ENCODE measurements at places on chromosomes 13 and 19.

- peak; percentile 46 for DNase-seq
Measured at GRCh38 chr13:66618702-66619101, 611.4 kb downstream of the PCDH9 start.

DNA sequence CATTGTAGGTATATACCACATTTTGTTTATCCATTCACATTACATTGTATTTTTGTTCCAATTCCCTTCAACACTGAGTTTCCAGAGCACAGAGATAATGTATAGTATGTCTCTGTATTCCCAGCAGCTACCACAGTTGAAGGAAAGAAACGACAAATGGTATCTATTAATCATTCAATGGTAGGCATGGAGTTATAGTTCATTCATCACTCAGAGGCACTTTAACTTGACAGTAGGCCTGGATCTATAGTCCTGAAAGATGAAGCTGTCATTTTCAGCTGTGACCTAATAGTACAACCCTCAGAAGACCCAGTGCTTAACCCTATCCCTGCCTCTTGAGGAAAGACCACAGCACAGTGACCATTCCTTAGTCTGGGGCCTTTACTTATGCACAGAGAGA, 163.0 kb upstream of the TMTC4 start:
- DNase-seq: no peak

- DNase-seq: no peak
Measured at GRCh38 chr13:43546816-43547215, 240.0 kb downstream of the ENOX1 start.

GRCh38 chr13:28001837-28002473, 13.5 kb upstream of the URAD start:
- DNase-seq: no peak

- no peak for DNase-seq
Measured at GRCh38 chr13:52638666-52639328, 3.4 kb upstream of the HNRNPA1L2 start.

GRCh38 chr13:52399708-52400107, 6.3 kb downstream of the THSD1 start:
- peak; percentile 45 for DNase-seq

- DNase-seq: no peak
Measured at GRCh38 chr13:86581706-86582105, 782.5 kb upstream of the SLITRK6 start.

- DNase-seq: no peak
Measured at GRCh38 chr19:23241419-23241818, 8.8 kb downstream of the ZNF724 start.

- DNase-seq: no peak
Measured at GRCh38 chr19:14349426-14349825, 31.8 kb upstream of the ADGRE5 start.

DNA sequence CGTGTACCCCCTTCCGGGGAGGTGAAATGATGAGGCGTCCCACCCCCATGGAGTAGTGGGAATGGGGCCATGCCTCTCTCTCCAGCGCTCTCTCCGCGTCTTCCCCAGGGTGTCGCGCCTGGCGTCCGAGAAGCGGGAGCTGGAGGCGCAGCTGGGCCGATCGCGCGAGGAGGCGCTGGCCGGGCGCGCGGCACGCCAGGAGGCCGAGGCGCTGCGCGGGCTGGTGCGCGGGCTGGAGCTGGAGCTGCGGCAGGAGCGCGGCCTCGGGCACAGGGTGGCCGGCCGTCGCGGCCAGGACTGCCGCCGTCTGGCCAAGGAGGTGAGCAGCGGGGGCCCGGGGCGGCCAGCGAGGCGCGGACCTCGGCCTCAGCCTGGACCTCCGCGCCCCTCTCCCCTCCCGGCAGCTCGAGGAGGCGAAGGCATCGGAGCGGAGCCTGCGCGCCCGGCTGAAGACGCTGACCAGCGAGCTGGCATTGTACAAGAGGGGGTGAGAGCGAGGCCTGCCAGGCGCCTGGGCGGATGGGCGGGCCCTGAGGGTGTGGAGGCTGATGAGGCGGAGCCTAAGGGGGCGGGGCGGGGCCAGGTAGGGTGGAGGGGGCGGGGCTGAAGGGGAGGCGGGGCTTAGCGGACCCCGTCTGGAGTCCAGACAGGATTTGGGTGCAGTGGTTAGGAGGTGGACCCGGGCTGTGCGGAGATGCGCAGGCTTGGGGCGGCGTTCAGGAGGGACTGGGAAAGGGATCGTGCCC, 7.7 kb downstream of the PGLYRP1 start:
- DNase-seq: peak; percentile 40

GRCh38 chr19:54937926-54938325, 9.4 kb downstream of the NLRP7 start:
- no peak for DNase-seq

DNA sequence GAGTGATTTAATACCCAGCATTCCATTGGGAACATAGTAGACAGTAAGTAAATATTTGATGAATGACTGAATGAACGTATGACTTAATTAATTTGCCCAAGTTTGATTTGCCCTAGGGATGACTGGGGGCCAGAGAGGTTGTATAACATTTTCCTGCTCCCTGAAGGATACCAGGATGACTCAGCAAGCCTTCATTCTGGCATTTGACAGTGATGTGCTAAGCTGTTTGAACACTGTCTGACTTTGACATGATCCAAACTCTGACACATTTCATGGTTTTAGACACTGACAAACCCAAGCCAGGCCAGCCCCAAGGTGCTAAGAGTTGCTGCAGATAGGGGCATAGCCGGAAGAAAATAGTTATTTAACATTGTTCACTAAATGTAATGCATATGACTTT, 53.4 kb upstream of the KLF12 start:
- DNase-seq: peak; percentile 10

GRCh38 chr13:20332361-20333096, 100.4 kb upstream of the GJB6 start:
- DNase-seq: peak; percentile 48

GRCh38 chr13:111944171-111944583, 122.8 kb upstream of the SOX1 start:
- no peak for DNase-seq

GRCh38 chr13:27194895-27195764, 23.5 kb upstream of the USP12 start:
- peak; percentile 96 for DNase-seq

- DNase-seq: peak; percentile 85
Measured at GRCh38 chr13:27607125-27607524, 13.2 kb downstream of the LNX2 start.

DNA sequence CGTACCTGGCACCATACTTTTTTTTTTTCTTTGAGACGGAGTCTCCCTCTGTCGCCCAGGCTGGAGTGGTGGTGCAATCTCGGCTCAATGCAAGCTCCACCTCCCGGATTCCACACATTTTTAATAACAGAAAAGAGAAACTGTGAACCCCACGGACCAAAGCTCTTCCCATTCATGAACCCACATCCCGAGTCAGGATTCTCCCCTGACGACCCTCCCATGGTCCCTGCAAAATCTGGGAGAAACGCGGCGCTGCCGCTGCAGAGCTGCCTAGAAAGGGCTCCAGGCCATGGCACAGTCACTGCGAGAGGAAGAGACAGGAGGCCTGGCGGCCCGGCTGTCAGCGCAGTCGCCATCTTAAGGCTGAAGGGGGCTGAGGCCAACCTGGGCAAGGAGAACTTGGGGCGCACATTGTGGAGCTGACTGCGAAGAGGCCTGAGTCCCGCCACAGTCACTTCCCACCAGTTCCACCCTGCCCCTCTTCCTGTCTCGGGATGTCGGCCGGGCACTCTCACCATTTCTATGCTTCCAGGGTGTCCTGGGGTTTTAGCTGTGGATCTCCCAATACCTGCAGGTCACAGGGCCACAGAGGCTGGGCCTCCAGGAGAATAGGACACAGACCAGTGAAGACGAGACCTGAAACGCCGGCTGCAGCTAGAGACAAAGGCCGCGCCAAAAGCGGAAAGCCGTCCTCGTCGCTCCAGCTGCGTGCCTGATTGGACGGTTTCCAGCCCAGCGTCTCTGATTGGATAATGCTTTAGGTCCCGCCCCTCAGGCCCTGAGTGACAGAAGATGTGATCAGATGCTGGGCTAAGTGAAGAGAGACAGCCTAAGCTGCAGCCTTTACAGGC, 71.0 kb downstream of the ZNF486 start:
- peak; percentile 86 for DNase-seq

DNA sequence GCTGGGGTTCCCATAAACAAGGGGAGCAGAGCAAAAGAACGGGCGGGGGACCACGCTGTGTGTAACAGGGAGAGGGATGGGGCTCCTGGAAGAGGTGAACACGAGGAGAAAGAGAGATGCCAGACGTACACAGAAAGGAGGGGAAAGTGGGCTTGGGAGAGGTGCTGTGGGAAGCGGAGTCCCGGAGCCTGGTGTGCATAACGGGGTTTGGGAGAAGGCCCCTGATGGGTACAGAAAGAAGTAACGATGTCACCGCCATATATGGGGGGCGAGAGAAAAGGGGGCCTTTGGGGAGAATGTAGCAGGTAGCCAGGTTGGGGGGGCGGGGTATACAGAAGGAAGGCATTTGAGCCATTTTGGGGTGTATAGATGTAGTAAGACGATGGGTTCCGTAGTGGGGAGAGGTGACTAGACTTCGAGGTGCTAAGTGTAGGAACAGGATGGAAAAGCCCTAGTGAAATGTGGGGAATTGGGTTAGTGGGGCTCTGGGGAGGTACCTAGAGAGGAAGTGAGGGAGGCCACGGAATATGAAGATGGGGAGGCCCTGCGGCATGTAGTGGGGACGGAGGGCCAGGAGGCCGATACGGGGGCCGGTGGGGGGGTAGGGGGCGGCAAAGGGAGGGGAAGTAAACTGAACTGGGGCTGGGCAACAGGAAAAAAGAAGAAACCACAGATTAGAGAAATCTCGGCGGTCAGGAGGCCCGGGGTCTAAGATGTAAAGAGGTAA, 787 bp downstream of the ZNF580 start:
- peak; percentile 42 for DNase-seq

DNA sequence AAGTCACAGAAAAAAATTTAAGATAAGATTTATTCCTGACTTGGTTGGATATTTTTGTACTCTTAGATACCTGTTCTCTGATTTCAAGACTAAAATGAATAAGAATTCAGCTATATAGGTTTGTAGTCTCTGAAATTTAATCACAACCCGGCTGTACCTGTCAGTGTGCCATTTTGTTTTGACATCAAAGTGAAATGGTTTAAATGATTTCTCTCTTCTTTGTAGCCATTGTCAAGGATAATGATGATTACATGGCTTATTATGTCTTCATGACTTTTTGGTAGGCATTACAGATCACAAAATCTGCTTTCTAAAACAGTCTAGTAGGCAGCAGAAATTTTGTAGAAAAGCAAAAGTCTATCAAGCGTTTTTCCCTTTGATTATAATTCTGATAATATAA, 72.5 kb downstream of the PCDH17 start:
- no peak for DNase-seq

DNA sequence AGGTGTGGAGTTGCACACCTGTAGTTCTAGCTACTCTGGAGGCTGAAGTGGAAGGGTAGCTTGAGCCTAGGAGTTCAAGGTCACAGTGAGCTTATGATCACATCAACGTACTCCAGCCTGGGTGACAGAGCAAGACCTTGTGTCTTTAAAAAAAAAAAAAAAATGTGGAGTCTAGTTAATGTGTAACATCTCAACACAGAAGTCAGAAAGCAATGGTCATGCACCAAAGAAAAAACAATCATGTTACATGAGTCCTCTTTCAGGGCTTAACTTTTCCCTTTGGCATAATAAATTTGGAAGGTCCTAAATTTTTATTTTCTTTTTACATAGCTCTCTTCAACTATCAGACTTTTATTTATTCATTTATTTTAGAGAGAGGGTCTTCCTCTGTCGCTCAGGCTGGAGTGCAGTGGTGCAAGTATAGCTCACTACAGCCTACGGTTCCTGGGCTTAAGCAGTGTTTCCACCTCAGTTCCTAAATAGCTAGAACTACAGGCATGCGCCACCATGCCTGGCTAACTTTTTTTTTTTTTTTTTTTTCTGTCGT, 22.3 kb downstream of the SETDB2 start:
- no peak for DNase-seq

- no peak for DNase-seq
Measured at GRCh38 chr19:30476997-30477396, 104.8 kb downstream of the ZNF536 start.

DNA sequence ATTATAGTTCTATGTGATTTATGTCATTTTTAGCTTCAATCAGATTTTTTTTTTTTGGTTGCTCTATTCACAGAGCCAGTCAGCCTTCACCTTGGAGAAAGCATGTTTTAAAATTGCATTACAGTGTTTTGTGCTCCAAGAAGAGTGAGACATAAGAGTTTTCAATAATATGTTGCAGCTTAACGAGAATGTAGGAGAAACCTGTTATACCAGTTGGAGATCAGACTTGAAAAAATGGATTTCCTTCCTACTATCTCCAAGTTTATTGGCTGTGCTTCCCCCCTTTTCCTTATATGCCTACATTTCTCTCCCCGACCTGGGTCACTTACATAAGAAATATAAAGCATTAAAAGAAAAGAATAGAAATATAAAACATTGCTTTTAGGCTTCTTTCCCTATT, 123.9 kb upstream of the ARGLU1 start:
- no peak for DNase-seq

- DNase-seq: peak; percentile 57
Measured at GRCh38 chr13:33277946-33278345, 7.6 kb downstream of the STARD13 start.

DNA sequence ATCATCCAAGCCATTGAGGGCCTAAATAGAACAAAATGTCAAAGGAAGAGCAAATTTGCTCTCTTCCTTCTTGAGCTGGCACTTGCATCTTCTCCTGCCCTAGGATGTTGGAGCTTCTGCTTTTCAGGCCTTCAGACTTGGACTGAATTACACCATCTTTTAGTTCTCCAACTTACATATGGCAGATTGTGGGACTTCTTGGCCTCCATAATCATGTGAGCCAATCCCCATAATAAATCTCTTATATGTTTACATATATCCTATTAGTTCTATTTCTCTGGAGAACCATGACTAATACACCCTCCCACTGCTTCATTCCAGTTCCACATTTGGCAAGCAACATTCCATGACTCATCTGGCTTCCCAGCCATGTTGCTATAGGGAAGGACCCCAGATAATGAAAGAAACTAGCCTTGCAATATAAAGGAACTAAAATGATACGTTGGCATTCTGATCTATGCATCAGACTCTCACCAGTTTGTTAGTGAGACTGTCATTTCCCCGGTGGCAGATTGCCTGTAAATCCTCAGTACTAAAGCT, 11.0 kb upstream of the ACOD1 start:
- DNase-seq: peak; percentile 99

- DNase-seq: no peak
Measured at GRCh38 chr13:77222000-77222690, 104.7 kb downstream of the MYCBP2 start.

Measured in fibroblast of lung (primary cell).